ENCODE measurements at places on chromosomes 4 and X. TPM values are rescaled to one million over a fixed set of nuclear protein-coding genes. Genes with fewer than 3 reads are reported as not detected.

IRAK1 gene
- total RNA-seq, result 42.7 TPM

CHRNA9 gene
- total RNA-seq, result not detected

NDNF gene
- 0.50 TPM for total RNA-seq

FDCSP gene
- total RNA-seq, result not detected

MTTP gene
- total RNA-seq, result 1.1 TPM

C4orf51 gene
- total RNA-seq, result not detected

SEPTIN11 gene
- total RNA-seq, result 33.3 TPM

MOSPD2 gene
- 7.1 TPM for total RNA-seq

FAM184B gene
- not detected for total RNA-seq

TENM3 gene
- total RNA-seq, result 6.4 TPM

ASB9 gene
- 0.89 TPM for total RNA-seq

KCND1 gene
- total RNA-seq, result 1.6 TPM

GABRG1 gene
- not detected for total RNA-seq

KIT gene
- total RNA-seq, result 0.66 TPM

KLB gene
- total RNA-seq, result 0.03 TPM

UGT2B17 gene
- total RNA-seq, result not detected

SMIM43 gene
- total RNA-seq, result not detected

PAQR3 gene
- 10.0 TPM for total RNA-seq

EREG gene
- total RNA-seq, result 0.26 TPM

TMEM185A gene
- 62.8 TPM for total RNA-seq

APOOL gene
- total RNA-seq, result 35.5 TPM

COX7B2 gene
- not detected for total RNA-seq

TLR6 gene
- total RNA-seq, result 3.3 TPM

NAA11 gene
- not detected for total RNA-seq

GPM6B gene
- 16.4 TPM for total RNA-seq

VCX gene
- not detected for total RNA-seq

XAGE3 gene
- not detected for total RNA-seq

HS3ST1 gene
- total RNA-seq, result 6.2 TPM

VCX3A gene
- total RNA-seq, result not detected

EXOC1L gene
- not detected for total RNA-seq

CAMK2D gene
- total RNA-seq, result 150 TPM

LAS1L gene
- 15.4 TPM for total RNA-seq

SOD3 gene
- 129 TPM for total RNA-seq

PRRG3 gene
- total RNA-seq, result 0.79 TPM

GPR82 gene
- 0.53 TPM for total RNA-seq

SHROOM4 gene
- 12.9 TPM for total RNA-seq

TCP11X2 gene
- 0.38 TPM for total RNA-seq

SLC6A14 gene
- total RNA-seq, result not detected

HSFX2 gene
- 1.3 TPM for total RNA-seq

SSX2B gene
- not detected for total RNA-seq

CLDN22 gene
- total RNA-seq, result not detected

ADGRG4 gene
- total RNA-seq, result not detected

NPNT gene
- total RNA-seq, result 1.4 TPM

INPP4B gene
- 7.0 TPM for total RNA-seq

L1CAM gene
- 14.1 TPM for total RNA-seq

Data from right cardiac atrium (tissue), 5 donors.